ENCODE measurements at places on chromosomes 3 and 15. TPM values are rescaled to one million over a fixed set of nuclear protein-coding genes. Genes with fewer than 3 reads are reported as not detected.

The LRRC3B gene
- polyA plus RNA-seq: not detected

The IFT80 gene
- polyA plus RNA-seq: 15.2 TPM

The CISH gene
- polyA plus RNA-seq: 4.0 TPM

The MEGF11 gene
- not detected for polyA plus RNA-seq

The WNT5A gene
- polyA plus RNA-seq: 229 TPM

The ARPP21 gene
- not detected for polyA plus RNA-seq

All from IMR-90 (cell line).